ENCODE measurements at places on chromosomes 2 and 18. TPM values are rescaled to one million over a fixed set of nuclear protein-coding genes. Genes with fewer than 3 reads are reported as not detected.

Gene TMEM185B
- 23.3 TPM for total RNA-seq

DNA sequence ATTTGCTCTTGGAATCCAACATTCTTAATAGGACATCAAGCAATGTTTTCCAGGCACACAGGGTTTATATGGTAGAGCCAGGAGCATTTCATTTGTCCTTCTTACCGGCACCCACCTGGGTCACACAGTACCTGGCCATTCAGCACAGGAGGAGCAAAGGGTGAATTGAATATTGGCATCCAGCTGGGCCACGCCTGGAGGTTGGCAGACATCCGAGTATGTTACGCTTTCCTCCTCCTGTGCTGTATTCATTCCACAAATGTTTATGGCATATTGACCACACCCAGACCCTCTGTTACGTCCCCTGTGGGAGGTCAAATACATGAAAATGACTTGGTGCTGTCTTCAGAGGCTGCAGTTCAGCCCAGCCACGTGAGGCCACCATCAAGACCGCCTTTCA, 206.2 kb downstream of the RTP5 start:
- no peak for DNase-seq

Gene LYPD6B
- not detected for total RNA-seq

- DNase-seq = no peak
Measured at GRCh38 chr2:114729026-114729425, 286.6 kb downstream of the DPP10 start.

Gene TUBA3E
- total RNA-seq = not detected

- DNase-seq = no peak
Measured at GRCh38 chr2:1787755-1788477, 43.6 kb upstream of the PXDN start.

GRCh38 chr2:19195661-19196060, 162.8 kb downstream of the OSR1 start:
- no peak for DNase-seq

GRCh38 chr2:28588292-28588670, 92.4 kb downstream of the PLB1 start:
- DNase-seq = no peak
